ENCODE measurements at places on chromosomes 5 and 9.
A peak's percentile ranks its signal among the peaks of the same experiment; 100 is the strongest.

GRCh38 chr5:501831-502184, 22.4 kb downstream of the SLC9A3 start:
- DNase-seq = no peak

DNA sequence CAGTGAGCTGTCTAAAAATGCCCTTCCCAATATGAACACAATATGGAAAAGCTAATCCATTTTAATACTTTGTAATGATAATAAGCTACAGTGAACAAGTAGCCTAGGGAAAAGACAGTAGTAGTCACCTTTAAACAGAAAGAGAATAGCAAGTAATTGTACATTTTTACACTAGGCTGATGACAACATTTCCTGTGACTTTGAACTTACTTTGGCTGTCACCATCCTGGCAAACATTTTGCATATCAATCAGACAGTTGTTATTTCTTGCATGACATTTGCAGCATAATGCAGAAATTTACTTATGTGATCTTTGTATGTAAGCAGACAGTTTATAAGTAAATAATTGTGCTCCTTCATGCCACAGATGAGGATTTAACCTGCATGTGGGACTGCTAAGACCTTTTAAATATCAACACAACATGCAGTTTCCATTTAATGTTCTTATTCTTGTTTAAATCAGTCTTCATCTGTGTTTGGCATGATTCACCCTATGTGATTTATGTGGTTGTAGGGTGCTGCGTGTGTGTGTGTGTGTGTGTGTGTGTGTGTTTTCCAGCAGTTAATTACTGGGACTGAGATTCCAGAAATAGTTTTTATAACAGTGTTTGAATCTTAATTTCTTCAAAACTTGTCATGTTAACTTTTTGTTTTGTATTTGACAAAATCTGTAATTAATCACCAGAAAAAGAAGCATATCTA, 997.1 kb upstream of the ARRDC3 start:
- DNase-seq = no peak

DNA sequence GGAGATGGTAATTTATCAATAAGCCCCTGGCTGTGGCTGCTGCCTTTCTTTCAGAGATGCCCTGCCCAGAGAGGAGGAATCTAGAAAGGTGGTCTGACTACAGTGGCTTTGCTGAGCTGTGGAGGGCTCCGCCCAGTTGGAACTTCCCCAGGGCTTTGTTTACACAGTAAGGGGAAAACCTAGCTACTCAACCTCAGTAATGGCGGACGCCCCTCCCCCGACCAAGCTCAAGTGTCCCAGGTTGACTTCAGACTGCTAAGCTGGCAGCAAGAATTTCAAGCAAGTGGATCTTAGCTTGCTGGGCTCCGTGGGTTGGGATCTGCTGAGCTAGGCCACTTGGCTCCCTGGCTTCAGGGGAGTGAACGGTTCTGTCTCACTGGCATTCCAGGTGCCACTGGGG, 865.4 kb upstream of the ACO1 start:
- DNase-seq = peak; percentile 31

- no peak for DNase-seq
Measured at GRCh38 chr9:18338042-18338441, 135.9 kb upstream of the ADAMTSL1 start.

Measured in GM12864 (cell line).